ENCODE measurements at places on chromosomes 16 and 17. TPM values are rescaled to one million over a fixed set of nuclear protein-coding genes. Genes with fewer than 3 reads are reported as not detected.

The STAT5B gene
- 46.2 TPM for total RNA-seq

The HBA1 gene
- 232 TPM for total RNA-seq

DNA sequence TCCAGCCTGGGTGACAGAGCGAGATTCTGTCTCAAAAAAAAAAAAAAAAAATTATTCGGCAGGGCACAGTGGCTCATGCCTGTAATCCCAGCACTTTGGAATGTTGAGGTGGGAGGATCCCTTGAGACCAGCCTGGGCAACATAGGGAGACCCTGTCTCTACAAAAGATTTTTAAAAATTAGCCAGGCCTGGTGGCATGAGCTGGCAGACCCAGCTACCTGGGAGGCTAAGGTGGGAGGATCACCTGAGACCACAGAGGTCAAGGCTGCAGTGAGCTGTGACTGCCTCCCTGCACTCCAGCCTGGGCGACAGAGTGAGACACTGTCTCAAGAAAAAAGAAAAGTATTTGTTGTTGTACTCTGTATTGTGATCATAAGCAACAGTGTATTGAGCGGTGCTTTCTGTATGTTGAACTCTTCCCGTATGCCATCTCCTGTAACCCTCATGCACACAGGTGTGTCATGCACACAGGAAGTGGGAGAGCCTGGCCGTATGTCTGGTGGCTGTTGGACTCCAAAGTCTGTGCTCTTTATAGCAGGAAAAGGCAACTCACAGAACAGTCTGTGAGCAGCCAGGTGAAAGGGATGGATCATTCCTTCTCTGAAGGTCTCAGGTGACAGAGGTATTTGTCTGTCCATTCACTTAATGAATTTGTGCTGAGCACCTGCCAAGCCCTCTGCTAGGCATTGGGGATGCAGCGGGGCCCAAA lies 17.1 kb downstream of the CDH1 start:
- DNase-seq: no peak

GRCh38 chr17:57861000-57861789 lies 11.4 kb upstream of the MRPS23 start:
- DNase-seq: peak; percentile 71

- no peak for DNase-seq
Measured at GRCh38 chr16:62738666-62739460, 702.6 kb upstream of the CDH8 start.

The SOX8 gene
- 1.3 TPM for total RNA-seq

- DNase-seq: no peak
Measured at GRCh38 chr17:43759836-43760235, 1.2 kb upstream of the SOST start.

DNA sequence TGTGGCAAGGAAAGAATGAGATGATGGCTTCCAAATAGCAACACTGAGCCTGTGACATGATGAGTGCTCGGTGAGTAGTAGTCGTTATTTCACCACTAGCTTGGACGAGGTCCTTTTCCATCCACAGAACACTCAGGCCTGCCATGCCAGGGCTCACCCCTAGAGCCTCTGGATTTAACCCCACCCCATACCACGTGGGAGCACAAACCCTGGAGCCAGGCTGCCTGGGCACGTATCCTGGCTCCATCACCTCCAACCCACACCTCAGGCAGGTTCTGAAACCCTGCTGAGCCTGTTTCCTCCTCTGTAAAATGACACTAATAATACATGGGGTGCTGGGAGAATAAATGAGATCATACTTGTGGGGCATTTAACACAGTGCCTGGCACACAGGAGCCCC lies 192.4 kb downstream of the KATNIP start:
- DNase-seq: no peak

DNA sequence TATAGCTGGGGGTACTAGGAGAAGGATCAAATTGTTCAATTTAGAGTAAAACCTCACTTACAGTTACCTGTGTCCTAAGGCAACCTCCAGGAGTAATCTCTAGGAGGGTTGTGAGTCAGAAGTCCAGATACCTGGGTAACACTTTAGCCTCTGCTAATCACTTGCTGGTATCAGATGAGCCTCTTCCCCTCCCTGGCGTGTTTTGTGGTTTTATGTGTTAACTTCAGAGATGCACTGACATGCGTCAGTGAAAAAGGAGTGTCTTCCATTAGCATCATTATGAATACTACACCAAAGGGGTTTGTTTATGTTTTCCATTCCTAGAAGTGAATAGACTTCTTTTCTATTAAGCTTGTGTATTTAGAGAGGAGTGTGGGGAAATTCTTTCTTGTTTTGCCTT lies 208.2 kb downstream of the FTO start:
- no peak for DNase-seq

The CAPNS2 gene
- total RNA-seq: 0.24 TPM

The TNFSF13 gene
- total RNA-seq: 25.5 TPM

DNA sequence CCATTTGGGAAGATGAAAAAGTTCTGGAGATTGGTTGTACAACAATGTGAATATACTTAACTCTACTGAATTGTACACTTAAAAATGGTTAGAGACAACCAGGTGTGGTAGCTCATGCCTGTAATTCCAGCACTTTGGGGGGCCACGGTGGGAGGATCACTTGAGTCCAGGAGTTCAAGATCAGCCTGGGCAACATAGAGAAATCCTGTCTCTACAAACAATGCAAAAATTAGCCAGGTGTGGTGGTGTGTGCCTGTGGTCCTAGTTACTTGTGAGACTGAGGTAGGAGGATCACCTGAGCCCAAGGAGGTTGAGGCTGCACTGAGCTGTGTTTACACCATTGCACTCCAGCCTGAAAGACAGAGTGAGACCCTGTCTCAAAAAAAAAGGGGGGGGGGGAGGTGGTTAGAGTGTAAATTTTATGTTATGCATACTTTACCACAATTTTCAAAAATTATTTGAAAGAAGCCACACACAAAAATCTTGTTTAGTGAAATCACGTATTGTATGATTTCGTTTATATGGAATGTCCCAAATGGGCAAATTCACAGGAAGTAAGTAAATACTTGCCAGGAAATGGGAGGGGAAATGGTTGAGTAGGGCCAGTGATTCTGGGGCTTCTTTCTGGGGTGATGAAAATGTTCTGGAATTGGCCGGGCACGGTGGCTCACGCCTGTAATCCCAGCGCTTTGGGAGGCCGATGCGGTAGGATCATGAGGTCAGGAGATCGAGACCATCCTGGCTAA lies 37.1 kb upstream of the AMZ2 start:
- DNase-seq: no peak

DNA sequence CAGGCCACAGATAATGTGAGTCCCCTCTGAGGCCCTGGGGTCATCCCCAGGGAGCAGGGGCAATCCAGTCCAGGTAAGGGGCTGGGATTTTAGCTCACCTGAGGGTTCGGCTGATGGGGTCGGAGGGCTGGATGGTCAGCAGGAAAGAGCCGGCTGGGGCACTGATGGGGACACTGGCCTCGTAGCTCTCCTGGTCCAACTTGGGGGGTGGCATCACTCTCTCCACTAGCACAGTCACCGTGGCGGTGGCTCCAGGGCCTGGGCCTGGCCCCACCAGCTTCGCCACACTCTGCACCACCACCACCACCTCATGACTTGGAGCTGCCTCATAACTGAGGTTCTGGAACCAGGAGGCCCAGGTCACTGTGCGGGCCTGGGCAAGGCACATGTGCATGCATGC lies 6.9 kb downstream of the CDH16 start:
- DNase-seq: no peak

DNA sequence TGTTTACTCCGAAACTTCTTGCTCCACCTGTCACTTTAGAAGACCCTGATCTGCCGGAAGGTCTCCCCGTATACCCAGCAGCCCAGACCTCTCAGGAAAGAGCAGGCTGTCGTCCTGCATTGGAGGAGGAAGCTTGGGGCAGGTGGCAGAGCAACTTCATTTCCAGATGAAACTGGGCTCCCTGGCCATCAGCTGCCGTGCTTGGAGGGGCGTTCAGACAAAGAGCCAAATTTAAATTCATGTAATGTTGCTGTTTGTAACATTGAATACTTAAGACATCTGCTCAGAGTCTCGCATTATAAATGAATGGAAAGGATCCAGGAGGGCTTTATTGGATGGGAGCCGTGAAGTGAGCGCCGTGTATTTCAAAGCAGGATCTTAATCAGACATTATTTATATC lies 628.5 kb downstream of the MAF start:
- no peak for DNase-seq

The KRTAP4-1 gene
- not detected for total RNA-seq

GRCh38 chr16:79508294-79508693 lies 92.2 kb downstream of the MAF start:
- peak; percentile 25 for DNase-seq

- DNase-seq: no peak
Measured at GRCh38 chr16:23362460-23363317, 60.6 kb downstream of the SCNN1B start.

- DNase-seq: peak; percentile 33
Measured at GRCh38 chr16:11994143-11995119, 17.9 kb downstream of the SNX29 start.

DNA sequence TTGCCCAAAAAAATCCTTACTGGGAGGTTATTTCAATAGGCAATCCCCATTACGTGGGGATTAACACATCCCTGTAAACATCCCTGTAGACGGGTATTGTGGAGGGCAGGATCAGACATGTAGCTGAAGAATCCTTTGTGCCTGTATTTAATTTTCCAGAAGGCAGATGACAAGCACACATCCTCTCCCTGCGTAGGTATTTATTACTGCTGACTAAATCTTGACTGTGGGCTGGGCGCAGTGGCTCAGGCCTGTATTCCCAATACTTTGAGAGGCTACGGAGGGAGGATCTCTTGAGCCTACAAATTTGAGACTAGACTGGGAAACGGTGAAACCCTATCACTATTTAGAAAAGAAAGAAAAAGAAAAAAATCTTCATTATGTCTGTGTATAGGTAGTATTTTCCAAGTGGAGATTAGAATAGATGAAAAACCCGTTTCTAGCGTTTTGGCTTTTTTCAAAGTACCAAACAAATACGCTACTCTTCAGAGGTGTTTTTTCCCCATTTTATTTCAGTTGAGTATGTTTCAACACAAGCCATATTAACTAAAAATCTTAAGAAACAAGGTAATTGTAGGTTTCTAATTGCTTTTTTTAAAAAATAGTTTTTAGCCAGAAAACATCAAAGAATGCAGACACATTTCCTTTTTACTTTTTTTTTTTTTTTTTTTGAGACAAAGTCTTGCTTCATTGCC lies 1.5 kb upstream of the MARF1 start:
- DNase-seq: no peak

The MMD gene
- total RNA-seq: 29.1 TPM

The NPIPB2 gene
- total RNA-seq: 2.1 TPM

DNA sequence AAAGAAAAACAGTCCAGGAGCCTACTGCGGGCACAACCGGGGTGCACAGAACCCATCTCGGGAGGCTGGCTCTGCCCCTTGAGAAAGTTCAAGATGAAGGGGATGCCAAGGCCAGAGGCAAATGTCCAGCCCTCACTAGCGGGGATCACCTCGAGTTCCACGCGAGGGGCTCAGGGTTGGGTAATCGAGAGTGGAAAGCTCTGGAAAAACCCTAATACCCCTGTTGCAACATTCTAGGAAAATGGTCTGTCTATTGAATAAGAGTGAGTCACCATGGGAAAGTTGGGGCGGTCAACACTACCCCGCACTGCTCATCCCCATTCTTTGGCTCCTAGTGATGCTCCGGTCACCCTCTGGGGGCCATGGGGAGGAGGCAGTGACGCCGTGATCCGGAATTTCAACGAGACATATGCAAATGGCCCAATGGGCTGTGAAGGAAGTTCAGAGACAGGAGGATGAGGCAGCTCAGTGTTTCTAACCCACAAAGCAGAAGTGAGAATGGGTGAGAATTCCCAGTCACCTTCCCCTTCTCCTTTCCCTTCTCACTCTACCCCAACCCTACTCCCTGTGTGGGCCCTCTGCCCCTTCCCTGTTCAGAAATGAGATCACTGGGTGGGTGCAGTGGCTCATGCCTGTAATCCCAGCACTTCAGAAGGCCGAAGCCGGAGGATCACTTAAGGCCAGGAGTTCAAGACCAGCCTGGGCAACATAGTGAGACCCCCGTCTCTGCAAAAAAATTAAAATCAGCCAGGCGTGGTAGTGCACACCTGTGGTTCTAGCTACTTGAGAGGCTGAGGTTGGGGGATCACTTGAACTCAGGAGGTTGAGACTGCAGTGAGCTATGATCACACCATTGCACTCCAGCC lies 22.4 kb downstream of the SOCS3 start:
- DNase-seq: no peak

DNA sequence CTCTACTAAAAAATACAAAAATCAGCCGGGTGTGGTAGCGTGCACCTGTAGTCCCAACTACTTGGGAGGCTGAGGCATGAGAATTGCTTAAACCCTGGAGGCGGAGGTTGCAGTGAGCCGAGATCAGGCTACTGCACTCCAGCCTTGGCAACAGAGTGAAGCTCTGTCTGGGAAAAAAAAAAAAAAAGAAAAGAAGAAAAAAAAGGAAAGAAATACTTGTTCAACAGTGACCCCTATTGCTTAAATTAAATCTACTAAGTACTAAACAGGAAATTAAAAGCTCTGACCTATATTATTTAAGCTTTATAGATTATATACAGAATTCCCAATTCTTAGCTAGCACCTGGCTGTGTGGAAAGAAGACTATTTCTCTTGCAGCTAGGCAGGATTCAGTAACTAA lies 48.9 kb downstream of the FBXL20 start:
- no peak for DNase-seq

DNA sequence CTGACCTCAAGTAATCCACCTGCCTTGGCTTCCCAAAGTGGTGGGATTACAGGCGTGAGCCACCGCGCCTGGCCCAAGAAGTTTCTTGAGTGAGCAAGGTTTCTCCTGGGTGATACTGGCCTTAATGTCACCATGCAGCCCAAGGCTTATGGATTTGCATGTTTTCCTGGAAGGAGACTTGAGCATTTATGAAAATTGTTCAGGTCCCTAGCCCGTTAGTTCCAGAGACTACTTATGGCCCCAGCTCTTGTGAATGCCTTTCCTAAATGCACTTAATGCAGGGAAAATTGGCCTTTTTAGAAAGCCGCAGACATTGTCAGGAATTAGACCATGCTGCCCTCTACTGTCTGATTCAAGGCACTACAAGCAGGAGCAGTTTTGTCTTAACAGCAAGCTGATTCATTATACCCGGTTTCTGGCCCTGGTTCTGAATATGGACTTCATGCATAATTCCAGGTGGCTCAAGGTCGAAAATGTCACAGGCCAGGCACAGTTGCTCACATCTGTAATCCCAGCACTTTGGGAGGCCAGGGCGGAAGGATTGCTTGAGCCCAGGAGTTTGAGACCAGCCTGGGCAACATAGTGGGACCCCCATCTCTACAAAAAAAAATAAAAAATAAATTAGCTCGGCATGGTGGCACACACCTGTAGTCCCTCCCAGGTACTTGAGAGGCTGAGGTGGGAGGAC lies 91.3 kb downstream of the SNX29 start:
- no peak for DNase-seq

- no peak for DNase-seq
Measured at GRCh38 chr17:29640981-29641642, 18.4 kb upstream of the CORO6 start.

Data from left cardiac atrium (tissue), 4 donors.